ENCODE measurements at places on chromosomes 16 and 17. TPM values are rescaled to one million over a fixed set of nuclear protein-coding genes. Genes with fewer than 3 reads are reported as not detected.

DNA sequence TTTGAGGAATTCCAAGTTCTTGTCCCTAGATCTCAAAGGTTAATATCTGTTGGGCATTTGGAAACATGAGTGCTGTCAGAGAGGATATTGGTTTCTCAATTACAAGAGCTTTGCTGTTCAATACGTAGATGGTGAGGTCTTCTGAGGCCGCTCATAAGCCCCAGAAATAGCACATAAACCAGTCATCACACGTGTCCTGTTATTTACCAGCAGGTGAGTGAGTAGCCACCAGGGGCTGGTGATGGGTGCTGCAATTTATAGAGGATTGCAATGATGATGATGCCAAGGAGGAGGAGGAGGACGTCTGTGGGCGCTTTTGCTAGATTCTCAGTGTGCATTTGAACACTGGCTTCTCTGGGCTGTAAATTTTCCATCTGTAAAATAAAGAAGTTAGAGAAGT, 89.0 kb downstream of the SALL1 start:
- no peak for DNase-seq
- H3K4me1 ChIP-seq = no peaks in the 10 kb centered on the region
- H3K4me3 ChIP-seq = no peak overlapping the region
- H3K36me3 ChIP-seq = no peaks in the 10 kb centered on the region
- no peaks in the 10 kb centered on the region for H3K27me3 ChIP-seq

GRCh38 chr16:77650761-77651160, 71.6 kb upstream of the NUDT7 start:
- H3K27ac ChIP-seq = no peak overlapping the region
- H3K27me3 ChIP-seq = no peaks in the 10 kb centered on the region

DNA sequence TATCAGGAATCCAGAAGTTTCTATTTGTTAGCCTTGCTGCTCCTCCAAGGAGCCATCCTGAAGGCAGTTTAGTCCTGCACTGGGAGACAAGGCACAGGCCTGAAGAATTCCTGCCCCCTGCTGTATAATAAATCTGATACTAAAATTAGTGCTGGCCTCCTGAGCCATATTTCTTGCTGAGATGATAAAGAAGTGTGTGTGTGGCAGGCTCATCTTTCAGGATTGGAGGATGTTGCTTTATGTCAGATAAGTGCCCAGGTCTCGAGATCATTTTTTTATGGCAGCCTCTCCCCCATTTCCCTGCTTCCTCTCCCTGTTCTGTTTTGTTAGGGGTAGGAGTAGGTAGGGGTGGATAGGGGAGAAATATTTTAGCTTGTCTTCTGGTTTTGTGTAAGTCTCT, 26.0 kb downstream of the MSI2 start:
- H3K27me3 ChIP-seq = no peaks in the 10 kb centered on the region
- no peak overlapping the region for H3K4me3 ChIP-seq
- no peak overlapping the region for H3K27ac ChIP-seq
- DNase-seq = no peak
- H3K4me1 ChIP-seq = no peaks in the 10 kb centered on the region
- H3K36me3 ChIP-seq = no peaks in the 10 kb centered on the region

DNA sequence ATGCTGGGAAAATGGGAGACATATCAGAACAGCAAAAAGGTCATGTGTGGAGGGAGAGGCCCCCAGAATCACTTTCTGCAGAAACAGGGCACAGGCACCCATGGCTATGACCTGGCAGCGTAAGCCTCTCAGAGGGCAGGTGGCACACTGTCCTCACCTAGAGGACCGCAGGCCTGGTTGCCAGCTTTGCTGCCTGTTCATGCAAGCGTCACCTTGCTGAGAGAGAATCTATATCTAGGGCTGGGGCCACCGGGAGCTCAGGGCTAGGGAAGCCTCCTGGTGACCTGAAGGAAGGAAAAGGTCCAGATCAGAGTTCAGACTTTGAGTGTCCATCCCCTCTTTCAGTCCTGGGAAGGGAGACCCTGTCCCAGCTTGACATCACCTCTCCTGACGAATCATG, 78.7 kb downstream of the GOSR1 start:
- H3K4me1 ChIP-seq = no peaks in the 10 kb centered on the region
- H3K27me3 ChIP-seq = no peaks in the 10 kb centered on the region
- H3K27ac ChIP-seq = no peak overlapping the region
- no peaks in the 10 kb centered on the region for H3K36me3 ChIP-seq

DNA sequence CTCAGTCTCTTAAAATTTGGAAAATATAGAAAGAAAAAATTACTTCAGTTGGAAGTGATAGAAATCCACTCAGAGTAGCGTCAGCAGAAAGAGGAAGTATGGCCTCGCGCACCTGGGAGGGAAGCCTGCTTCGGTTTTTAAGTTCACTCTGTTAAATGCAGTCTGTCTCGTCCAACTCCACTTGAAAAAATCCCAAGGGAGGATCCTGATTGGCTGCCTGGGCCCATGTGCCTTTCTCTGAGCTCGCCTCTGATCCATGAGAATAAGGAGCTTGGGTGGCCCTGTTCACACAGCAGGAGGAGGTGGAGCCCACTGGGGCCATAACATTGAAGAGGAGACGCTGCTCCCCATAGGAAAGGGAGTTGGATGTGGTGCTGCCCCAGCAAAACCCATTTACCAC, 40.7 kb downstream of the DNAJA2 start:
- DNase-seq = no peak
- no peaks in the 10 kb centered on the region for H3K36me3 ChIP-seq
- H3K27me3 ChIP-seq = no peaks in the 10 kb centered on the region
- no peaks in the 10 kb centered on the region for H3K4me1 ChIP-seq
- no peak overlapping the region for H3K27ac ChIP-seq
- no peak overlapping the region for H3K4me3 ChIP-seq

DNA sequence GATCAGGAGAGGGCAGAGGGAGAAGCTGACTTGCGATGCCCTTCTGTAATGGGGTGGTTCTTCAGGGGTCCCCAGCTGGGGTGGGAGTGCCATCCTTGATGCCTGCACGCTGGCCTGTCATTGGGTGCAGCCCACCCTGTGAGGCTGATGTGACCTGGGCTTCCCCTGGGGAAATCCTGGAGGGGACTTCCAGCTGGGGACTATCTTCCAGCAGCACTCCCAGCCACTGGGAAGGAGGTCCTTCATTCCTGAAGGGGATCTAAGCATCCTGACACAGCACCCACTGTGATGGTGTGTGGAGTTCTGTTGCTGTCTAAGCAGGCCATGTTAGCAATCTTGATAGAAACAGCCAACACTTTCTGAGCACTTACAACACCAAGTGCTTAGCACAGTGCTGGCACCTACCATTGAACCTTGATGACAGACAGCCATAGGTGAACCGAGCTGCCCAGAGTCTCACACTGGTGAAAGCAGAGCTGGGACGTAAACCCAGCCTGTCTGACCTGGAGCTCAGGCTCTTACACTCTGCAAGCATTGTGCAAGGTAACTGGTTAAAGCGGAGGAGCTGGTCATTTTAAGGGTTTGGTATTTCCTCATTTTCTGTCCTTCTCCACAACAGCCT, 211.3 kb downstream of the CCDC182 start:
- no peak for DNase-seq
- H3K27me3 ChIP-seq = no peaks in the 10 kb centered on the region
- no peak overlapping the region for H3K4me3 ChIP-seq
- peaks cover 10% of the 10 kb centered on the region for H3K4me1 ChIP-seq

- H3K36me3 ChIP-seq = no peaks in the 10 kb centered on the region
- H3K4me3 ChIP-seq = no peak overlapping the region
- no peaks in the 10 kb centered on the region for H3K4me1 ChIP-seq
- H3K27me3 ChIP-seq = no peaks in the 10 kb centered on the region
- no peak for DNase-seq
- H3K27ac ChIP-seq = no peak overlapping the region
Measured at GRCh38 chr16:6483469-6484033, 849.1 kb upstream of the RBFOX1 start.

- H3K36me3 ChIP-seq = no peaks in the 10 kb centered on the region
- no peak overlapping the region for H3K4me3 ChIP-seq
- H3K4me1 ChIP-seq = no peaks in the 10 kb centered on the region
- no peak overlapping the region for H3K27ac ChIP-seq
- no peaks in the 10 kb centered on the region for H3K27me3 ChIP-seq
Measured at GRCh38 chr17:20266806-20267458, 200.4 kb downstream of the LGALS9B start.

DNA sequence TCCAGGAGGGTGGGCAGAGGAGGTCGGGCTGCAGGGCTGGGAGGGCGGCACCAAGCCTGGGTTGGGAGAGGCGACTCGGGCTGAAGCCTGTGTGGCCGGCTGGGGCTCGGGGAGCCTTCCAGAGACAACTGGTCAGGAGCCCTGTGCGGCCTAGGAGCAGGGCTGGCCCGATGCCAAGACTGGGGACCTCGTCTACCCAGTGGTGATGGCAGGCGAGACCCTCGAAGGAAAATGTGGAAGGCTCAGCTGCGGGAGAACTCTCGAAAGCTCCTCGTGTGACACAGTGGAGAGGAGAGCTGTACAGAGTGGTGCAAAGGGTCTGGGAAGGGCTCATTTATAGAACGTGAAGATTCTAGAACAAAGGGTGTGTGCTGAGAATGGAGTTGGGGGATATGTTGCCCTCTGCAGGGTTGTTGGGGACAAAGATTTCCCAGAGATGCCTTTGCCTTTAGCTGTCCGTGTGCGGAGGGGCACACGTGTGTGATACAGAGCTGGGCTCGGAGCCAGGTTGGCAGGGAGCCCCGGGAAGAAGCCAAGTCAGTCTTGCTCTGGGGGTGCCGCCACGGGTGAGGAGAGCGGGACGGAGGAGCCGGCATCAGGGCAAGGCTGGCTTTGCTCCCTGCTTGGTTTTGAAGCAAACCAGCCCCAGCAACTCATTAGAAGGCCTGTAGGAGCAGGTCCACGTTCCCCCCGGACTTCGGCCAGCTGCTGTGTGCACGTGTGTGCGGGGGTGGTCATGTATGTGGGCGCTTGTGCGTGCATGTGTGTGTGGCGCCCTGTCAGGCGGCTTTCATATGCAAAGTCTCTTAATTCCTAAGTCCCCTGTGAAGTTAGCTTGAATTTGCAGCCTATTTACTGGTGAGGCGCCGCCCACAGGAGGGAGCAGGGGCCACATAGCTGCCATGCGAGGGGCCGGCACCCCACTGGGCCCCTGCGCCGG, 132.4 kb upstream of the CHMP6 start:
- peaks cover 9% of the 10 kb centered on the region for H3K36me3 ChIP-seq
- no peak overlapping the region for H3K4me3 ChIP-seq
- no peaks in the 10 kb centered on the region for H3K4me1 ChIP-seq
- H3K27me3 ChIP-seq = no peaks in the 10 kb centered on the region
- no peak for DNase-seq

- no peaks in the 10 kb centered on the region for H3K36me3 ChIP-seq
- H3K4me3 ChIP-seq = no peak overlapping the region
- no peak for DNase-seq
- H3K4me1 ChIP-seq = no peaks in the 10 kb centered on the region
- no peaks in the 10 kb centered on the region for H3K27me3 ChIP-seq
Measured at GRCh38 chr17:14701886-14702285, 401.0 kb downstream of the HS3ST3B1 start.

DNA sequence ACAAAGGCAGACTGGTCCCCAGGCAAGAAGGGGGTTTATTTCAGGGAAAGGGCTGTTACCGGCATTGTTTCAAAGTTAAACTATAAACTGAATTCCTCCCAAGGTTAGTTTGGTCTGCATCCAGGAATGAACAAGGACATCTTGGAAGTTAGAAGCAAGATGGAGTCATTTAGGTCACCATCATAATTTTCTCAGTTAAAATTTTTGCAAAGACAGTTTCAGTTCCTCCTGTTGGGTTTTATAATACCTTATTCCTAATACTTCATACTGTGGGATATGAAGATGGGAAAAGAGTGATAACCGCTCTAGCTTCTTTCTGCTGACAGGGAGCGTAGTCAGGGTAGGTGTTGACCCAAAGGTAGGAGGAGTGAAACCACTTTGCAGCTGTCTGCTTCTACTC, 24.8 kb downstream of the PMM2 start:
- no peaks in the 10 kb centered on the region for H3K4me1 ChIP-seq
- H3K27me3 ChIP-seq = no peaks in the 10 kb centered on the region
- no peak overlapping the region for H3K4me3 ChIP-seq
- no peak for DNase-seq
- no peak overlapping the region for H3K27ac ChIP-seq
- no peaks in the 10 kb centered on the region for H3K36me3 ChIP-seq

DNA sequence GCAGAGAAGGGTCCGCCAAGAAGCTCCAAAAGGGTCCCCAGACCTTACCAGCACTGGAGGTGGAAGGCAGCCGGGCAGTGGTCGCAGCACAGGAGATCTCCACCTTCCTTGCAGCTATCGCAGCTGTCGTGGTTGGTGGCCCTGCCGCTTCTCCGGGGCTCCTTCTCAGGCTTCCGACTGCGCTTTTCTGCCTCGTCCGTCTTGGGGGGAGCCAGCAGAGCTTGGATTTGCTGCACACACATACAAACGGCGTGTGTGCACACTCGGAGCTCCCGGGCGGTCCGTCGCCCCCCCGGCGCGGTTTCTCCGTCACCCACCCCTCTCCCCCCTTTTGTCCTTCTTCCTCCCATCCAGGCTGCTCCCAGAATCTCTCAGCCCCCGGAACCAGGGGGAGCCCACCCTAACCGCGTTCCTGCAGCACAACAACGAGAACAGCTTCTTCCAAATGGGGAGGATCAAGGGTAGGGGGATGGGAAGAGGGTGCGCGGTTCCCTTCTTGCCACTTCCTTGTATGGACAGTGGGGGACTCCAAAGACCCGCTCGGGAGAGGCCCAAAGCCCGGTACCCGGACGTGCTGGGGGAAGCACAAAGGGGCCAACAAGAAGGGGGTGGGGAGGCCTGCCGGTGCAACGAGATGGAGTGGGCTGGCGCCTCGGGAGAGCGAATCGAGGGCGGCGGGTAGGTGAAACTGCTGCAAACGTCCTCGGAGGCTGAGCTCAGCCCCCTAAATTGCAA, 1.1 kb downstream of the PHF12 start:
- peaks cover 39% of the 10 kb centered on the region for H3K4me1 ChIP-seq
- DNase-seq = peak; percentile 67
- no peaks in the 10 kb centered on the region for H3K27me3 ChIP-seq
- peak overlapping the region; percentile 98 for H3K27ac ChIP-seq
- no peaks in the 10 kb centered on the region for H3K36me3 ChIP-seq

DNA sequence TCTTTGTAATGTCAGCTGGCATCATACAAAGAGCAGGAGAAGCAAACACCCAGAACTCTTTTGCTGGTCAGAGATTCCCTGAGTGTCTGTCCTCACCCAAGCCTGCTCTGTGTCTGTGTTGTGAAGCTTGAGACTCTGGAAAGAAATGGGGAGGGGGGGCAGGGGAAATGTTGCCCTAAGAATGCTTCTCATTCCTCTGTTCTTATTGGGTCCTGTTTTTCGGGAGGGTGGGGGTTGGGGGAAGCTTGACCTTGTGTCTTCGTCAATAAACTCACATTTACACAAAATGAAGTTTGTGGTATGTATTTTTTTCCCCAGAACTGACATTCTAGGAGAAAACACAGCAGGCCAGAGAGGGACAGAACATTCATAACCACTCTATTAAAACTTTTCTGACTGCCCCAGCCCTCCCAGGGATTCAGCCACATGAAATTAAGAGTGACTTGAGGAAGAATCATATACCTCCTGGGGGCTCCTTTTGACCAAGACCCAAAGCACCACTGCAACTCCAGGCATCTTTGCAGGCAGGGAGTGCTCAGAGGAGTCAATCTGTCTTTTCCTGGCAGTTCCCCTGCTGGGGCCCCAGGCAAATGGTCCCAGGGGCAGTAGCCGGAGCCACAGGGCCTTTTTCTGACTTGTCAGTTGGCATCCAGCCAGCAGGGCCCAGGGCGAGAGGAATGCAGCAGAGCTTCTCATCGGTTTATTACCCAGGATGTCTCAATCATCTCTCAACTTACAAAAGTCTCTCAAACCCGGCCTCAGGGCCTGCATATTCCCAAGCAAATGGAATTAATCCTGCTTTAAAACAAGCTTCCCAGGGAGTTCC, 5.1 kb upstream of the RASL10B start:
- H3K4me3 ChIP-seq = no peak overlapping the region
- no peak overlapping the region for H3K27ac ChIP-seq
- no peaks in the 10 kb centered on the region for H3K27me3 ChIP-seq
- H3K36me3 ChIP-seq = peaks cover 54% of the 10 kb centered on the region
- peaks cover 5% of the 10 kb centered on the region for H3K4me1 ChIP-seq
- peak; percentile 75 for DNase-seq

The RAB37 gene
- 35.5 TPM for total RNA-seq

The STX1B gene
- total RNA-seq = 1.3 TPM

The OR1A1 gene
- not detected for total RNA-seq

The CEP295NL gene
- total RNA-seq = 11.3 TPM

Data from Peyer's patch (tissue), 4 donors.